ENCODE measurements at places on chromosomes 3 and 15.

- DNase-seq: no peak
Observed at GRCh38 chr3:13703071-13703470, 154.1 kb downstream of the FBLN2 start.

GRCh38 chr3:149501524-149501923 lies 27.0 kb downstream of the TM4SF4 start:
- no peak for DNase-seq

GRCh38 chr3:124814620-124815421 lies 72.3 kb downstream of the ITGB5 start:
- no peak for DNase-seq

DNA sequence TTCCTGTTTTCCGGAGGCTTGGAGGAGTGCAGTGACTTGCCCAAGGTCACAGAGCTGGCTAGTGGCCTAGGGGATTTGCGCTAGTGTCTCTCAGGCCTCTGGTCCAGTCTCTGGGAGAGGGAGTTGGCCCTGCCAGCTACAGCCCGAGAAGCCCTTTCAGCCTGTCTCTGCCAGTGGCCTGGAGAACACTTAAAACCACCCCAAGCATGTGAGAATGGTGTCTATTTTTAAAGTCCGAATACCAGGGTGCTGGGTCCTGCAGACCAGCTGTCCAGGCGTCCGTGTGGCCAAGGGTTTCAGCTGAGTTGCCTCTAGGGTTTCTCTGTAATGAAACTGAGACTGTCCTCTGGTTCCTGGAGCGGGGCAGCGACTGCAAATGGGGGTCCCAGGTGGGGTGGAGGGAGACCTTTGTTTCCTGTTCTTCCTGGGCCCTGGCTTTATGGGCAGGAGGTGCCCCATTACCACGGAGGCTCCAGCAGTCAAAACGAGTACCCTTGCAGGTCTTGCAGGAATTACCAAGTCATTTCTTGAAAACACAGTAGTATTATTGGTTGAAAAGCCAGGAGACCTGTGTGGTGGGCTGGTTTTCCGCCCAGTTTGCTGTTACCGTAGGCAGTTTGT lies 2.2 kb downstream of the CAND2 start:
- no peak for DNase-seq

- DNase-seq: peak; percentile 62
Observed at GRCh38 chr3:129616713-129617112, 10.2 kb upstream of the PLXND1 start.
